ENCODE measurements at places on chromosomes 5 and 9.

DNA sequence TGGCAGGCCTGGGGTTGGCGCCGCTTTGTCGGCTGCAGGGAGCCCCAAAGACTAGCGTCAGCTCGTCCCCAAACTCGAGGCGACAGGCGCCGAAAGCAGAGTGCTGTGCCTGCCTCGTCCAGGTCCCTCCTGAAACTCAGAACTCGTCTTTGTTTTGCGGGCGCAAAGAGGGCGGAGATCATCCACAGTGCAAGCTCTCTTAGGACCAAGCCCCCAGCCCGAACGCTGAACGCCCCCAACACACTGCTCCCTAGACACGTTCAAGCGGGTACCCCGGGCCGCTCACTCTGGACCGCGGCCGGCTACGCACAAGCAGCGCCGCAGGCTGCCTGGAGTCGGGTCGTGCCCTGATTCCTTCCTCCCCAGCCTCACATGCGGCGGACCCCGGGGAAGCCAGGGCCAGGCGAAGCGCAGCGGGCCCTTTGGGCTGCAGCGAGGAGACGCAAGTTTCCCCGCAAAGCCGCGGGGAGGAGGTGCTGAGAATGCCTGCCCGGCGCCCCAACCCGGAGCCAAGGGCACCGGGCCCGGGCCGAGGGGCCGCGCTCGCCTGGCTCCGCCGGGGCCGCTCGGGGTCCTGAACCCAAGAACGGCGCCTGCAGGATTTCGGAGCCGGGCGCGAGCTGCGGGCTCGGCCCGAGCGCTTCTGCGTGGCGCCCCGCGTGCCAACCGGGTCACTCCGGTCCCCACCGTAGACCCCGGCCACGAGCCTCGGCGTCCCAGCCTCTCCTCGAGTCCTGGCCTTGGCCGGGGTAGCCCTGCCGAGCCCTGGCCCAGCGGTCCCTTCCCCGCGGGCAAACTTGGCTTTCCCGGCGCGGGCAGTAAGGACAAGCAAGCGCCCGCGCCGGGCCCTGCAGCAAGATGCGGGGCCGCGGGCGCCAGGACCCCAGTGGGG, 738 bp downstream of the FSTL4 start:
- no peak for DNase-seq

DNA sequence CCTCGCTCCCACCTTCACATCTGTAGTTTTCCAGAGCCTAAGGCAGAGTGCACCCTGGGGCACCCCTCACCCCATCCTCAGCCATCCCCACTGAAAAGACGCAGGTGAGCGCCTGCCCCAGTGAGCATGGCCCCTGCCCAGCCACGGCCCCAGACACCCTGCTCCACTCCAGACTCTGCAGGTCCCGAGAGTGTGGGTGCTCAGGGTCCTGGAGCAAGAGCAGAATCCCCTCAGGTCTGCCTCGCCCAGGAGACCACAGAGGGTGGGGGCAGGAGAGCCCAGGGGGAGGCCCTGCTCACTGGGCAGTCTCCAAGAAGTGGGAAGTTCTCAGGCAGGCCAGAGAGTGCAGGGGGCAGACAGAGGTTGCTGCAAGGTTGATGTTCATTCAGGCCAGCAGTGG, 158.6 kb upstream of the PPP1R26 start:
- DNase-seq, result no peak

GRCh38 chr9:124199474-124199873, 58.3 kb upstream of the NEK6 start:
- DNase-seq, result no peak

GRCh38 chr5:124054564-124054963, 542.6 kb downstream of the CSNK1G3 start:
- no peak for DNase-seq

DNA sequence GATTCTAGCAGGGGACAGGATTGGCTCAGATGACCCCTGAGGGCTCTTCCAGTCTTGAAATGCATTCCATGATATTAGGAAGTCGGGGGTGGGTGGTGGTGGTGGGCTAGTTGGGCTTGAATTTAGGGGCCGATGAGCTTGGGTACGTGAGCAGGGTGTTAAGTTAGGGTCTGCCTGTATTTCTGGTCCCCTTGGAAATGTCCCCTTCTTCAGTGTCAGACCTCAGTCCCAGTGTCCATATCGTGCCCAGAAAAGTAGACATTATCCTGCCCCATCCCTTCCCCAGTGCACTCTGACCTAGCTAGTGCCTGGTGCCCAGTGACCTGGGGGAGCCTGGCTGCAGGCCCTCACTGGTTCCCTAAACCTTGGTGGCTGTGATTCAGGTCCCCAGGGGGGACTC, 2.9 kb upstream of the MYOZ3 start:
- no peak for DNase-seq

DNA sequence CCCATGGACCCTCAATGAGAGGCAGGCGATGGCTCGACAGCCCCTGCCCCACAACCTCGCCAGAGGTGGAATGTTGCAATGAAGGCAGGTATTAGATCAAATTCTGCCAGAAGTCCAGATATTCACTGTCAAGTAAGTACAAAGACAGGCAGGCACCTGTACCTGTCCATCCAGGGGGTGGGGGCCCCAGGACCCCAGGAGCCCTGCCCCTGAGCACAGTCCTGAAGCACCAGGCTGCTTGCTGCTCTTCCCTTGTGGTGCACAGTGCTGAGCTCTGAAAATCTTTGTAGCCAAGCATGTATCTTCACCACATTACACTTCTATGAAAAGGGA, 26.2 kb upstream of the HMCN2 start:
- DNase-seq, result no peak

- DNase-seq, result no peak
These were observed 68.1 kb upstream of the ERCC6L2 start for GRCh38 chr9:95807326-95807947.

All from AG09309 (cell line).